ENCODE measurements at places on chromosomes 2 and 18. TPM values are rescaled to one million over a fixed set of nuclear protein-coding genes. Genes with fewer than 3 reads are reported as not detected.

COBLL1 gene
- not detected for total RNA-seq

ASB18 gene
- total RNA-seq, result not detected

ZNF396 gene
- 1.7 TPM for total RNA-seq

SCG2 gene
- not detected for total RNA-seq

SETBP1 gene
- total RNA-seq, result 14.1 TPM

SP140L gene
- 32.5 TPM for total RNA-seq

C2orf72 gene
- total RNA-seq, result 0.18 TPM

GPN1 gene
- 70.5 TPM for total RNA-seq

CD8B gene
- 273 TPM for total RNA-seq

CD8B2 gene
- total RNA-seq, result 3.6 TPM

NPAS2 gene
- 0.75 TPM for total RNA-seq

Data from CD8-positive, alpha-beta memory T cell (primary cell).